ENCODE measurements at places on chromosomes 11 and 22.

DNA sequence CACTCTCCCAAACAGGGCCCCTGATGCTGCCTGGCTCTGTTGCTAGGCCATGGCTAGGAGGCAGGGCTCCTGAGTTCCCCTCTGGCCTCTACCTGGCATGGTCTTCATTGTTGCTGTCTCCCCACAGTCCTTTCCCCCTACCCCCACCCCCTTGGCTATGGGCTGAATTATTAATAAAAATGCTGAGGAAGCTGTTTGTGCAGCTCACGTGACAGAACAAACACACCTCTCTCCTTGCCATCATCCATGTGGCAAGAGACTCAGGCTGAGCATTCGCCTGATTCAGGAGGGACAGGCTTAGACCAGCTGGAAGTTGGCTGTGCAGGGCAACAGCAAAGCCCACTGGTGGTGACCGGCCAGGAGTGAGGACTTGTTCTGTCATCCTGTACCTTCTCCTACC lies 4.2 kb upstream of the SYT7 start:
- no peak for DNase-seq

DNA sequence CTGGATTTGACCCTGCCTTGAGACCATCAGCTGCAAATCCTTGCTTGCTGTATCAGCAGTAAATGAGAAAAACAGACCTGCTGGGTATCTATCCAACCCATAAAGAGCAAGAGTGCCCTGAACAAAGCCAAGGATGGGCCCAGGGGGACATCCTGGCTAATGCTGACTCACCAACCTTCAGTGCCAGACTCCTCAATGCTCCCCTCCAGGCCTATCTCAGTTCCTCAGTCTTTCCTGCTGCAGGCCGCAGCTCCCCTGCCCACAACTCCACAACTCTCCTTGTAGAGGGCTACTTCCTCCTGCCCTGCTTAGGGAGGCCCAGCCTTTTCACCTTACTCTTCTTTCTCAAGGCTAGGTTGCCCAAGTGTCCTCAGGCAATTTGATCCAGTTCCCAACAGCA lies 2.6 kb downstream of the LAMTOR1 start:
- DNase-seq = no peak

DNA sequence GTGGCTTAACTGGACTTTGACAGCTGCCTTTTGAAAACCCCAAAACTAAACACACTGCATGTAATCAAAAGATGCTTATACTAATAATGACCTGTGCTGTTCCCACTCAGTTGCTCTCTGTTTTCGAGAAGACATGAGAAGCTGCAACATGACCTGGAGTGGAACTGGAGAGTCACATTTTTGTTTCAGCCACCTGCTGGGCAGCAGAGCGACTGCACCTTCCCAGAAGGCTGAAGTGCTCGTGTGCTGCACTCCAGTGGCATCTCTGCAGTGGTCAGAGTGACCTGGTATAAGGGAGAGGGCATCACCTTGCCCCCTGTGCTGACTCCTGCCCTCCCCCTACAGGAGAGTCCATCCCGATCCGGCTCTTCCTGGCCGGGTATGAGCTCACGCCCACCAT lies 8.6 kb downstream of the THYN1 start:
- no peak for DNase-seq

- no peak for DNase-seq
Measured at GRCh38 chr11:12205330-12205729, 94.9 kb downstream of the MICAL2 start.

GRCh38 chr11:47607380-47607779 lies 13.2 kb upstream of the C1QTNF4 start:
- DNase-seq = no peak

- DNase-seq = no peak
Measured at GRCh38 chr11:93072229-93072914, 102.9 kb downstream of the MTNR1B start.

GRCh38 chr22:36562261-36562835 lies 33.4 kb upstream of the EIF3D start:
- no peak for DNase-seq

GRCh38 chr11:60924110-60924905 lies at the start of gene TMEM132A:
Gene TMEM132A (plus strand): TSS chr11:60924460. CDS start chr11:60924634, 174 bp downstream.
- DNase-seq = no peak

- no peak for DNase-seq
Measured at GRCh38 chr11:67310246-67311050, 7.1 kb downstream of the SSH3 start.

- DNase-seq = no peak
Measured at GRCh38 chr11:89184021-89184420, 6.3 kb downstream of the TYR start.

DNA sequence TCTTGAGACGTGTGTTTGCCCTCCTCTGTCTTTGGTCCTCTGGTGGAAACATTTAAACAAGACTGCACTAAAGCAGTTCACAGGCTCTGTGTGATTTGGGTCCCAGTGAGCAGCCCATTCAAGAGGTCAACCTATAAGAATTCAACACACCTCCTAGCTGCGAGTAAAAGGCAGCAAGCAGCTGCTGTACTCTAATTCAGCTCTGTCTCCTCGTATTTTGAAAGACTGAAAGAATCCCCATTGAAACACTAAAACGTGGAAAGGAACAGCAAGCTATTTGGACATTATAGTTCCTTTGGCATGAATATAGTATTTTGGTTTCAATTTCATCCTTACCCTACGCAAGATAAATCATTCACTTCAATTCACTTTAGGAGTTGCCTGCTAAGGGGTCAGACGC lies 1046.7 kb downstream of the DLG2 start:
- DNase-seq = no peak

GRCh38 chr11:80937842-80938241 lies 1497.0 kb upstream of the TENM4 start:
- DNase-seq = no peak

GRCh38 chr11:66815646-66816045 lies 27.6 kb upstream of the RCE1 start:
- DNase-seq = no peak

- DNase-seq = no peak
Measured at GRCh38 chr11:19392321-19392720, 151.6 kb upstream of the E2F8 start.

DNA sequence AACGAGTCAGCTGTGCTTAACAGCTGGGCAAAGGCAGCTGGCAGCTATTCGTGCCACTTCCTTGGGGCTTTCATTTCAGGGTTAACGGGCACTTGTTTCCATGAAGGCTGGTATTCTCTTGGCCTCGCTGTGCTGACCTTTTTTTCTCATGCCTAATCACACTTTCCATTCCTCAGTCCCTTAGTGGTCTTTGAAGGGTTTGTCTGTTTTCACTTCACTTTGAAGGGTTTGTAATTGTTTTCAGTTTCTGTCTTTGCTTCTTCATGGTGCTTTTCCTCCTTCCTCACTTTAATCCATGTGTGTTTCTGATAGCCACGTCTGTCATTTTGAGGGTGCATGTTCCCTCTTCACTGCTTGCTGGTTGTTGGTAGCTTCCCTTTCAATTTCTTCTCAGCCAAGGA lies 24.6 kb downstream of the PPIL2 start:
- no peak for DNase-seq

- no peak for DNase-seq
Measured at GRCh38 chr11:124570160-124570559, 363 bp downstream of the OR8A1 start.

- peak; percentile 55 for DNase-seq
Measured at GRCh38 chr22:29202212-29203192, 3.2 kb upstream of the EMID1 start.

- DNase-seq = no peak
Measured at GRCh38 chr11:112132737-112133136, 31.2 kb downstream of the IL18 start.

GRCh38 chr22:17370766-17371432 lies 1.6 kb downstream of the CECR2 start:
- no peak for DNase-seq

GRCh38 chr11:21110415-21110814 lies 441.0 kb downstream of the NELL1 start:
- DNase-seq = no peak

DNA sequence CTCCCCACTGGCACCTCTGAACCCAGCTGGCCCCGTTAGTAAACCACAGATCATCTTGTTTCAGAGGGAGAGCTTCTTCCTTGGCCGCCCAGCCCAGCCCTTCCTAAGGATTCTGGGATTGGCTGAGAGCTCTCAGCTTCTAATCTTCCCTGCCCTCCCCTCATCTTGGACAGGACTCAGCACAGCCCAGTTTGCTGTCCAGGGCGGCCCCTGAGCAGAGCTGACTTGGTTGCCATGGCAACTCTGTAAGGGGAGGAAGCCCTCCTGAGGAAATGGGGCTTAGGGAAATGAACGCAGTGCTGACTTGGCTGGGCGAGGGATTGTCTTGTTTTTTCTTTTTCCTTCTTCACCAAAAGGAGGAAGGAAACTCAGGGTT lies 4.6 kb downstream of the APOL4 start:
- no peak for DNase-seq

DNA sequence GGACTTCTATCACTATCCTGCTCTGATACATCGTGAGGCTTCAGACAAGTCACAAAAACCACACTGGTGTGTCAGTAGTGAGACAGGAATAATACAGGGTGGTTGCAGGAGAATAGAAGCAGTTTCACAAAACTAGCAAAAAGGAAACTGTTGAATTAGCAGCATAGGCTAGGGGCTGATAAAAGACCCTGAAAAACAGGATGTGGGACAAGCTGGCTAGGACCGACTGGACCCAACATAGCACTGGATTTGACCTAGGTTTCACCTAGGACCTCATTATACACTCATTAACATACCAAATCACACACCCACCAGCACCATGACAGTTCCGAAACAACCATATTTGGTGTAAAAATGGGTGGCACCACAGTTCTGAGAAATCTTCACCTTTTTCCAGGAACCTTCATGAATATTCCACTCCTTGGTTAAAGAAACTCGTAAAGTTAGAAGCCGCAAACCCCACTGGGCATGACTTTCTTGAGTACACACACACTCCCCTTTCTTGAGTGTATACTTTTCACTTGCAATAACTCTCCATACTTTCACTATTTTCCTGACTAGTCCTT lies 76.2 kb downstream of the SLC1A2 start:
- peak; percentile 37 for DNase-seq

- no peak for DNase-seq
Measured at GRCh38 chr11:126407101-126407521, 51.6 kb downstream of the ST3GAL4 start.

DNA sequence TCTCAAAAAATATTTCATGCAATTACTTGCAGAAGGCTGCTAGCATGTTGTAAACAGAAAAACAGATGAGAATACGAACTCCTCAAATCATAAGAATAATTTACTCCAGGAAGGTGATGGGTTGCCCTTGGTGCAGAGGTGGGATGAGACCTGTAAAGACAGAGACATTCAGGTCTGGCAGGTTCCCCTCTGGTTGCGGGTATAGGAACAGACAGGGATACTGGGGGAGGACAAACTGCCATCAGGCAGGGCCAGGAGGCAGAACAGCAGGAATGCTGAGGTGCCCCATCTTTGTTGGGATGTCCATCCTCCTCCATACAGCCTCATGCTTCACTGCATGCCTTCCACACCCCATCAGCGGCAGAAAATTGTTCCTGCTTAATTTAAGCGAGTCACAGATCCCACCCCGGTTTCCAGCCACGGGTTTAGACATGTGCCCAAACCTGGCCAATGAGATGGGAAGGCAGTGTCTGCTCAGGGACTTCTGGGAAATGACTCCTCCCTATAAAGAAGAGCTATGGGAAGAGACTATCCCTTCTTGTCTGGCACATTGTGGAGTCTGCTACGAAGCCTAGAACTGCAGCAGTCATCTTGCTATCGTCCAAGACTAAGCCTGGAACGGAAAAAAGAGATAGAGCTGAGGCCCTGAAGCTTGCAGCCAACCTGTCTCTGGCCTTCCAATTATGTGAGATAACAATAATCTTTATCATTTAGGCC lies 23.1 kb upstream of the IRAG1 start:
- no peak for DNase-seq

DNA sequence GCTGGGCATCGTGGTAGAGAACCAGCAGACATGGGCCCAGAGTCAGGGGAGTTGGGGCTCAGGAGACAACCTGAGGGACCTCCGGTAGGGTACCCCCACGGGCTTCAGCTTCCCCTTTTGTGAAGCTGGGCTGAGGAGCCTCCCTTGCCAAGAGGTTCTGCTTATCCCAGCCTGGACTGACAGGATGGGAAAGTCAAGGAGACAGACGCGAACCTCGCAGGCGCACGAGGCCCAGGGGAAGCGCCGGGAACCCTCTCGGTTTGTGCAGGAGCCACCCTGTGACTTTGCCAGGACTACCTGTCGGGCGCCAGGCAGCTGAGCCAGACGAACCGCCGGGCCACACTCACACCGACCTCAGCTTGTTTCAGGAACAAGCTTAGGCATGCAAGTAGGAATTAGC lies 566.1 kb downstream of the BRD1 start:
- no peak for DNase-seq

All from activated naive CD4-positive, alpha-beta T cell treated with Interleukin-2 at 50 U/mL for 16 hours (primary cell).